ENCODE measurements at places on chromosomes 7 and 10.

DNA sequence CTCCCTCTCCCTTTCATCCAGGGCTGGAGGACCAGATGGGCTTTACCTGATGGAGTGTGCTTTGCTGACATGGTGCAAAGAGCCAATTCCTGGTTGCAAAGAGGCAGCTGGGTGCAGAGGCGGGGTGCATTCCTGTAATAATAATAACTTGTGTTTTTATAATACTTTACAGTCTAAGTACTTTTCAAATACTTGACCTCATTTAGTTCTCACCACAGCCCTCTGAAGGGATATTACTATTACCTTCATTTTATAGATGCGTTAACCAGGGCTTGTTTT lies 70.4 kb downstream of the TCF7L2 start:
- DNase-seq = no peak
- peak overlapping the region; percentile 82 for H3K27ac ChIP-seq
- no peaks in the 10 kb centered on the region for H3K27me3 ChIP-seq
- no peaks in the 10 kb centered on the region for H3K36me3 ChIP-seq

DNA sequence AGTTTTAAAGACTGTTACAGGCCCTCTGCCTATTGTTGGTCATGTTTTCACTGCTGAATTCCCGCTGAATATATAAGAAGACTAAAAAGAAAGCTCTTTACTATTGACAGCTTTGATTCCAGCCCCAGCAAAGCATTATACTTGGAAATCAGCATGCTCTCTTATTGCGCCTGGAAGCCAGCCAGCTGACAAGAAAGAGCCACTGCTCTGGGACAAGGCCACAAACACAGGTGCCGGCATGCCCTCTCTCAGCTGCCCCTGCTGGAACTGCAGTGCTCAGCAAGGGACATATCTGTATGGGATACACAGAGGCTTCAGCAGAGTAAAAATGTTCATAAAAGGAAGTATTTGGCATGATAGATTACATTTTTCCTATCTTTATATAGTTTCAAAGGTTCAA lies 523.9 kb downstream of the ADRA2A start:
- no peaks in the 10 kb centered on the region for H3K27me3 ChIP-seq
- no peaks in the 10 kb centered on the region for H3K4me1 ChIP-seq
- H3K36me3 ChIP-seq = no peaks in the 10 kb centered on the region
- DNase-seq = peak; percentile 7
- H3K4me3 ChIP-seq = no peak overlapping the region
- no peak overlapping the region for H3K27ac ChIP-seq

DNA sequence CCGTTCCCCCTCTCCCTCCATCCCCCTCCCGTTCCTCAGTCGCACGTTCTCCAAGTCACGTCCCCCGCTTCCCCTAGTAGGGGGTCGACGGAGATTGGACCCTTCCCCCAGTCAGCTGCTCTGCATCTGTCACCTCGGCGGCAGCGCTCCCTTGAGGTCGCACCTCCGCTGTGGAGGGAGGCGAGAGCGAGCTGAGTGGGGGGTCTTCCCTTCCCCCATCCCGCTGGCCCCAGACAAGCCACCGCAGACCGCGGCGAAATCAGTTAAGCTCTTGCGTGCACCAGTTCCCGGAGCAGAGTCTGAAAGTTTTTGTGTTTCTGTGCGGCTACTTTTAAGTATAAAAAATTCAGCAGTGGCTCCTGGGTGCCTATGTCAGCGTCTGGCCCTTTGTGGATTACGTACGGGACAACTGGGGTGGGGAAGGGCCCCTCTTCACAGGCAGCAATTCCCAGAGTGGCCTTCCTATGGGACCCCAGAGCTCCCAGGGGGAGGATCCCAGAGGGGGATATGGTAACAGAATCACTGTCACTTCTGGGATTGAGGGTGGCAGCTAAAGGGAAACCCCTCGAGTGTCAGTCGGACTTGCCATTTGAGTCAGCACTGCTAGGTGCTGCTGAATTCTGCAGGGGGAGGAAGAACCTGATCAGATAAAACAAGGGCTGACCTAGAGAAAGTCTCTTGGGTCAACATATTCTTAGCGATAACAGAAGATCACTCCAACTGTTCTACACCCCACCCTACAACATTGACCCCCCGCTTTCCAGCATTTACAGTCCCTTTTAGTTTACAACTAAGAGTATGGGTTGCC lies 12.5 kb upstream of the DDIT4 start:
- peaks cover 42% of the 10 kb centered on the region for H3K4me1 ChIP-seq
- no peaks in the 10 kb centered on the region for H3K36me3 ChIP-seq
- peak; percentile 73 for DNase-seq
- H3K27me3 ChIP-seq = no peaks in the 10 kb centered on the region
- no peak overlapping the region for H3K4me3 ChIP-seq
- H3K27ac ChIP-seq = peak overlapping the region; percentile 92

DNA sequence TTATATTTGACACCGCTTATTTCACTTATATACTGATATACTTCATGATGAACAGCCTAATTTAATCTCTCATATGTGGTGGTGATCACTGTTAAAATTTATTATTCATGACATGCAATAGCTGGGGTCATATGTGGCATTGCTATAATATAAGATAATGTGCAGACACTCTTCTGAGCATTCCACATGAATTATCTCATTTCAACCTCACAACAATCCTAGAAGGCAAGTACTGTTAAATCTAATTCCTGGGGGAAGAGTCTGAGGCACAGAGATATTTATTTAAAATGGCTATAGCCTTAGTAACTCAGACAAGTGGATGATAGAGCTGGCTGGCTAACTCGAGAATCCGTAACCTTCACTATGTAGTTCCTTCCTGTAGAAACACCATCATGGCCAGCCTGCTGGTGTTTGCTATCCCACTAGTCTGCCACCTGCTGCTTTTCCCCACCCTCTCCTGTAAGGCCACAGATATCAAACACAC lies 46.6 kb upstream of the A1CF start:
- H3K36me3 ChIP-seq = no peaks in the 10 kb centered on the region
- no peak overlapping the region for H3K4me3 ChIP-seq
- H3K27ac ChIP-seq = no peak overlapping the region
- no peak for DNase-seq
- no peaks in the 10 kb centered on the region for H3K27me3 ChIP-seq
- no peaks in the 10 kb centered on the region for H3K4me1 ChIP-seq

GRCh38 chr7:40470091-40470592 lies 335.3 kb downstream of the SUGCT start:
- no peaks in the 10 kb centered on the region for H3K27me3 ChIP-seq
- no peak overlapping the region for H3K4me3 ChIP-seq
- DNase-seq = peak; percentile 34
- H3K27ac ChIP-seq = peak overlapping the region; percentile 68

- H3K4me3 ChIP-seq = no peak overlapping the region
- H3K36me3 ChIP-seq = no peaks in the 10 kb centered on the region
- DNase-seq = no peak
- no peaks in the 10 kb centered on the region for H3K27me3 ChIP-seq
- no peaks in the 10 kb centered on the region for H3K4me1 ChIP-seq
- H3K27ac ChIP-seq = no peak overlapping the region
Observed at GRCh38 chr10:86267286-86268195, 99.1 kb downstream of the GRID1 start.

- no peaks in the 10 kb centered on the region for H3K27me3 ChIP-seq
- no peaks in the 10 kb centered on the region for H3K36me3 ChIP-seq
- H3K4me3 ChIP-seq = no peak overlapping the region
- H3K27ac ChIP-seq = peak overlapping the region; percentile 76
Observed at GRCh38 chr7:28349637-28350036, 62.7 kb upstream of the CREB5 start.

DNA sequence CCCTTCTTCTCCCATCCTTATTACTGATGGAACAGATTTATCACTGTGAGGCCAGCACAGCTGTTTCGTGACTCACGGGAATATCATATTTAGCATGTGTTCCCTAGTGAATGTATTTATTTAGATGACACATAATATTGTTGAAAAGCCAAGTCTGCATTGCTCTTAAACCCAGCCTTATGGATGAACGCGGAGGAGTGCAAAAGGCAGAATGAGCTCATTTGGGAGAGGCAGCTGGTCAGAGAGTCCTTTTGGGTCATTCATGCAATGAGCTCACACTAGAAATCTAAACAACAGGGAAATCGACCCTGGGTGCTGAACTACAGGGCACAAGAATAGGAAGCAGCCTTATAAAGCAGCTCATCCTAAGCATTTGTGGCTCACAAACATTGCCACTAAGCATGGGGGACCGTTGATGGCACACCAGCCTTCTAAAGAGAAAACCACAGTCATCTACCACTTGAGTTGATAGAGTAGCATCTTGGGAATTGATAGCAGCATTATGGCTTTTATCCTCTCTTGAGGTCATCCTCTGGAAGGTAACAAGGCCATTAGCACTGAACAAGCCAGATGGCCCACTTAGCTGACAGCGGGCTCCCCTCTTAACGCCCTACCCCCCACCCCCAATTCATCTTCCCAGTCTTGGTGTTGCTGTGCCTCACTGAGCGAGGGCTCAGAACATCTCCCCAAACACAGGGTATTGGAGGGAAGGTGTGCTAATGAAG lies 32.9 kb upstream of the SDK1 start:
- H3K4me3 ChIP-seq = no peak overlapping the region
- no peaks in the 10 kb centered on the region for H3K27me3 ChIP-seq
- no peaks in the 10 kb centered on the region for H3K36me3 ChIP-seq
- peak; percentile 33 for DNase-seq
- no peak overlapping the region for H3K27ac ChIP-seq

DNA sequence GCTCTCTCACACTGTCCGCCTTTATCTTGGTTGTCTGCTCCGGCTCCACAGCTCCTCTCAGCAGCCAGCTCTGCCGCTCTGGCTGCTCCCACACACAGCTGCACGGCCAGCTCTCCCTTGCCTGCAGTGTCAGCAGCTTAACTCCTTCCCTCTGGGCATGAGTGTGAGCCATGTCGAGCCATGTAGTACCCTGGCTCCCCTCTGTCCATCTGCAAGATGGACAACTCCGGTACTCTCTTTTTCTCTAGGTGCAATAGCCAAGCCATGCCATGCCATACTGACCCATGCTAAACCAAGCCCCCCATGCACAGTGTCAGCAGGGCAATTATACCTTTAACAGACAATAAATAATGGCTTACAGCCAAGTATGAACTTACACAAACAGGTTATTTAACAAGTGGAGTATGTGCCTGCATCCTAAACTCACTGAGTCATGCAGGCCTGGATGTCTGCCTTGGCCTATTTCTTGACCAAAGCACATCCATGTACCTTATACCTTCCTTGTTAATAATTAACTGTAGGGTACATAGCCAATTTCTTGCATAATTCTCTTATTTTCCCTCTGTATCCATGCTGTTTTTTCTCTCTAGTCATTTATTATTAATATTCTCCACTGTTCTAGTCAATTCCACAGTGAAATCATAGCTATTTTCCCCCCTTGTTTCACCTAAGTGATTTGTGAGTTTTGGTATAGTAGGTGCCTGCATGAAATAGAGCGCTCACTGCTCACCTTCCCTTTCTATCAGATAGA lies 170.9 kb downstream of the CDK14 start:
- H3K27me3 ChIP-seq = no peaks in the 10 kb centered on the region
- no peak overlapping the region for H3K4me3 ChIP-seq
- peak; percentile 69 for DNase-seq
- no peaks in the 10 kb centered on the region for H3K36me3 ChIP-seq

DNA sequence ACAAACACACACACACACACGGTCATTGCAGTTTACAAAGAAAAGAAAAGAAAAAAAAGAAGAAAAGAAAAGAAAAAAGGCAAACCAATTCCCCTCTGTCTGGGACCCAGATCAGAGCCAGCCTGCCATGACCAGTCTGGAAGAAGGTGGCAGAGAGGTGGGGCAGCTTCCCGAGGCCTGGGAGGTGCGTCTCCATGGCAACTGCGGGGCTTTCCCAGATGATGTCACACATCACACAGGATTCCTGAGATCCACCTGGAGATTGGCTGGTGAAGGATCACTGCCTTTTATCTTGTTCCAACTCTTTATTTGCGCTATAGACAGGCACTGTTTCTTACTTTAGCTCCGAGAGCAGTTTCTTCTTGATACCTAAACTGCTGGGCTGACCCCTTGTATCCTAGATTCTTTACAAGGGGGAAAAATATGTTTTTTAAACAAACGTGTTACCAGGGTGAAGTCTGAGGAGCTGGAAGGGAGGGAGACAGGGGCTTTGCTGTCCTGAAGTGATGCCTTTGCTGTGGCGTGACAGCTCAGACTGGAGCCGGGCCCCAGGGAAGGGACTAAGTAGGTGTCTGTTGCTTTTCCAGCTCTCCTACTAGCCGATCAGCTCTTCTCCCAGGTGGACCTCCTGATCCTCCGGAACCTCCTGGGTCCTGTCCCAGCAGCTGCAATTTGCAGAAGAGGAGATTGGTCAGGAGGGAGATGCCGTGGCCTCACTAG lies 298.5 kb downstream of the KLF6 start:
- peaks cover 28% of the 10 kb centered on the region for H3K4me1 ChIP-seq
- no peak overlapping the region for H3K4me3 ChIP-seq
- no peaks in the 10 kb centered on the region for H3K27me3 ChIP-seq
- DNase-seq = peak; percentile 93

DNA sequence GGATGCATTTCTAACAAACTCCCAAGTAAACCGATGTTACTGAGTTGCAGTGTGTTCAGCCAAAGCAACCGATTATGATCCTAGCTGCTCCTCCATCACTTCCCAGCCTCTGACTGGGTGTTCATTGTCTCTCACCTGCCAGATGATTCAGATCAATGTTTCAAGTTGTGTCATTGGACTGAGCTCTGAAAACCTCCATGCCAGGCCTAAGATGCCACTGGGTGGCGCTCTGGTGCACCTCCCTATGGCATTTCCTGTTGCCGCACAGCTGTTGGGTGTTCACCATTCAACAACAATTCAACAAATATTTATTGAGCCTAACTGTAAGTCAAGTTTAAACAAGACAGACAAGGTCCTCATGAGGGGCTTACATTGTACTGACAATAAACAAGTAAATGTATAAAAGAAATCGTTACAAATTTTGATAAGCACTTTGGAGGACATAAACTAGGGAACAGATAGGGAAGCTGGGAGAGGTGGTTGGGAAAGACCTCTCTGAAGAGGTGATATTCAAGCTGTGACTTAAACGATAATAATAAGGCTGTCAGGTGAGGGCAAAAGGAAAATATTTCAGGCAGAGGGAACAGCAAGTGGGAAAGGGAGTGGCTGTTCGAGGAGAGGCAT lies 22.8 kb downstream of the RGR start:
- H3K4me1 ChIP-seq = no peaks in the 10 kb centered on the region
- no peak overlapping the region for H3K27ac ChIP-seq
- no peaks in the 10 kb centered on the region for H3K36me3 ChIP-seq
- peak; percentile 58 for DNase-seq
- peaks cover 24% of the 10 kb centered on the region for H3K27me3 ChIP-seq

DNA sequence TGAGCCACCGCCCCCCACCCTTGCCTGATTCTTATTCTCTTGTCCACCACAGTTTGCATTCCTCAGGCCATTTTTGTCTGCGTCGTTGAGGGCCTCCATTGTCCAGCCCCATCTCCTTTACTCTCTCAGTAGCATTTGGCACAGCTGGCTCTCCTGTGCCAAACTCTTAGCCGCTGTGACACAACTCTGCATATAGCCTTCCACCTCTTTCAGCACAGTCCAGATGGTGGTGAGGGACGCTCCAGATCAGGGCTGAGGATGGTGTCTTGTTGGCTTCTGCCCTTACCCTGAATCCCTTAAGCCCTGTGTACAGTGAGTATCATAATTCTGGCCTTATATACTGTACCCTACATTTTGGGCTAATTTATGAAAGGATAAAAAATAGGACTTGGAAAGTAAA lies 45.6 kb downstream of the BMPR1A start:
- H3K4me3 ChIP-seq = no peak overlapping the region
- H3K27me3 ChIP-seq = no peaks in the 10 kb centered on the region
- H3K27ac ChIP-seq = no peak overlapping the region
- no peaks in the 10 kb centered on the region for H3K36me3 ChIP-seq
- no peak for DNase-seq
